ENCODE measurements at places on chromosomes 2 and 18.

DNA sequence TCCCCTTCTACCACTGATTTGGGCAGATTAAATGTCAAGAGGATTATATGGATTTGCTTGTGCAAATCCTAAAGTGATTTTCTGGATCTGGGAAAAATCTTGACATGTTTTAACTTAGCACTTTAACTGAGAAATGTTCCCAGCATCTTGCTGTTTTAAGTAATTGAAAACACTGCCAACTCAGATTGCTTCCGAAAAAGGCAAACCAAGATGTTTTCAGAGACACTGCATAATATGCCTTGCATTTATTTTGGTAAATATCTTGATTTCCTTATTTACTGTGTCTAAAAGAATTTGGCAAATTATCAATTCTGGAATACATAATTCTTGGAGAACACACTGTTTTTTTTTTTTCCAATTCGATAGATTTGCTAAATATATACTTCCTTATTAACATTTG, 385.0 kb upstream of the FAM98A start:
- no peak for DNase-seq

DNA sequence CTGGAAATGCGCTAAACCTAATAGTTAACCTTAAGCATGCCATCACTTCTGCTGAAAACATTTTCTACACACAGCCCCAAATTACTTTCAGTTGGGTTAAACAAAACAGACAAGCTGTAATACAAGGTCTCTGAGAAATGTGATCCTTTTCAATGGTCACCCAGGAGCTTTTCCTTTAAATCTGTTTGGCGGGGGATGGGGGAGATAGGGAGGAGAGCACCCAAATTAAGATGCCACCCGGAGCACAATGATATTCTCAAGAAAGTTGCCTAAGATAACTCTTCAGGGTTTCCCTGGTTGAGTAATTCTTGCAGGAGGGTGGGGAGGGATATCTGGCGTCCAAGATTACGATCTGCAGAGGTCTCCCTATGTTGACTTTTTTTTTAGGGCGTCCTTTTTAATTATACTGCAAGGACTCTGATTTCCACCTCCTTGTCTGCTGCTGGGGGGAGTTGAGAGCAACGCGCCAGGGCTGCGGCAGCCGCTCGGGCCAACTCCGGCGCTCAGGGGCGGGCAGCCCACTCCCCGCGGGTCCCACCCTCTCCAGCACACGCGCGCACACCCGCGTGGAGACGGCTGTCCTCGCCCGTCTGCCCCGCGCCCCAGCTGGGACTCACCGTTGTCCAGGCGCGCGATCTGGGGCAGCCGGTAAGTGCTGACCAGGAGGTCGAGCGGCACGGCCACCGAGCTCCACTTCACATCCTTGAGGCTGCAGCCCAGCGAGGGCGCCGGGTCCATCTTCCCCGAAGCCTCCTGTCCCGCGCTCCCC, 807 bp downstream of the GAREM1 start:
- DNase-seq = no peak

GRCh38 chr2:127014630-127015029, 92.3 kb downstream of the BIN1 start:
- DNase-seq = no peak

- DNase-seq = no peak
These were observed 65.1 kb downstream of the TMEM182 start for GRCh38 chr2:102826904-102827303.

DNA sequence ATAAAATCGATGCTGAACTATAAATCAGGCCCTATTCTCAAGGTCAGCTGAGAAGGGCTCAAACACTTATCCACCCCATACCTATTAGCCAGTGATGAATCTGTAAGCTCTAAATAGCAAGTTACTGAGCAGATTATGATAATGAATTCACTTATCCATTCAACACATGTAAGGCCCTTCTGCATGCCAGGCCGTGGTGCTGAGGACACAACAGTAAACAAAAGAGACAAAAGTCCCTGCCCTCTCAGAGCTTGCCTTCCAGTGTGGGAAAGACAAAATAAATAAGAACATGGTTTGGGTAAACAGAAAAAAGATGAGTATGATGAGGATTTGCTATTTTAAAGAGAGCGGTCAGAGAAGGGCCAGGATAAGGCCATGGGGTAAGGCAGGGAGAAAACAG, 11.7 kb downstream of the TTC32 start:
- DNase-seq = no peak

- no peak for DNase-seq
These were observed 360.3 kb downstream of the CLIP4 start for GRCh38 chr2:29475499-29475898.

GRCh38 chr2:10909050-10909995, 2.4 kb upstream of the KCNF1 start:
- no peak for DNase-seq

DNA sequence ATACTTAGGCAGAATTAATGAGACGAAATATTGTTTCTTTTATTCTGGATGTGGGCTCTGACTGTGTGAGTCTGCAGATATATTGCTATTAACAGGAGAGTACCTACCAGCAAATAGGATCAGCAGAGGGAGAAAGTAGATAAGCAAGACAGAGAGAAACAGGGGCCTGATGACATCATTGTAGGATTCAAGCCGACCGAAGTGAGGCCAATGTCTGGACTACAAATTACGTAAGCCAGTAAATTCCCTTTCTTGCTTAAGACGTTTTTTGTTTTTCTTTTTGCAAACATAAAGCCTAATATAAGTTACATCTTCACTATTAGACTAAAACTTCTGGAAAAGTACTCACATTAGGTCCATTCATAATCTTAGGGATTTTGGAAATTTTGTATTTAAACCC, 21.4 kb upstream of the PTPRM start:
- no peak for DNase-seq

DNA sequence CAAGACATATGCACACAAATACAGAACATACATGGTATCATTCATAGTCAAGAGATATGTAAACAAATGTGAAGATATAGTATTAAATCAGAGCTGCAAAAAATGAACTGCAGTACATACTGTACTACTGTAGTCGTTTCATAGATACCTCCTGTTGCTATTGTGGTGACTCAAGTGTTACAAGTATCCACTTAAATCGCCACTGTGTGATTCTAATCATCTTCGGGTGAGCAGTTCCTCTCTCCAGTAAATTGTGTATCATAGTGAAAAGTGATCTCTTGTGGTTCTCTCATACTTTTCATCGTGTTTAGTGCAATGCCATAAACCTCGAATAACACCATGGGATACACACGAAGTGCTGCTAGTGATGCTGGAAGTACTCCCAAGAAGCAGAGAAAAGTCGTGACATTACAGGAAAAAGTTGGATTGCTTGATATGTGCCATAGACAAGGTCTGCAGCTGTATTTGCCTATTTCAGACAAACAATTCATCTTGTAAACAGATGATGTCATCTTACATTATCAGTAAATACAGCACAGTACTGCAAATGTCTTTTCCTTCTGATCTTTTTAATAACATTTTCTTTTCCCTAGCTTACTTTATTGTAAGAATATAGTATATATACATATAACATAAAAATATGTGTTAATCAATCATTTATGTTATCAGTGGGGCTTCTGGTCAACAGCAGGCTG, 222.2 kb downstream of the BCL11A start:
- no peak for DNase-seq

DNA sequence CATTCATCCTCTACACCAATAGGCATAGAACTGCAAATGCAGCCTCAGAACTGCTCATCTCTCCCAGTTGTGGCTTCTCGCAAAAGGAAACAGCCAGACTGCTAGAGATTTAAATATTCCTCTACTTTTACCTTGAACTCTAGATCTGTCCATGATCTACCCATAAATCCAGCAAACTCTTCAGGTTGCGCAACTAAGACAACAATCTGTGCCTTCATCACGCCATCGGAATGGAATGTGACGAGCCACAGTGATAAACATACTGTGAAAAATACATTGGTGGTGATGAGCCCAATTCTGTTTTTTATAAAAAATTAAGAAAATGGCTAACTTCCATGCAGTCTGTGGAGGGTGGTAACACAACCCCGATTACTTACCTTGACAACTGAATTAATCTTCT, 626.7 kb downstream of the LRRTM4 start:
- no peak for DNase-seq

- no peak for DNase-seq
These were observed 23.4 kb upstream of the RPL31 start for GRCh38 chr2:100978582-100979191.

DNA sequence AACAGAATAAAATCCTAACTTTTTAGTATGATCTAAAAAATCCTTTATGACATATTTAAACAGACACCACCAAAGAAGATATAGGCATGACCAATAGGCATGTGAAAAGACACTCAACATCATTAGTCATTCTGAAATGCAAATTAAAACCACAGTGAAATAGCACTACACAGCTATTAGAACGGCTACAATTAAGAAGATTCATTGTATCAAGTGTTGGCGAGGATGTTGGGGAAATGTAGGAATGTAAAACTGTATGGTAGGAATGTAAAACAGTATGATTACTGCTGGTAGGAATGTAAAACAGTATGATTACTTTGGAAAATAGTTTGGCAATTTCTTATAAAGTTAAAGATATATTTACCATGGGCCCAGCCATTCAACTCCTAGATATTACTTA, 253.3 kb upstream of the TCF4 start:
- DNase-seq = no peak

GRCh38 chr18:27609221-27609620, 424.1 kb upstream of the CHST9 start:
- no peak for DNase-seq

- DNase-seq = peak; percentile 3
These were observed 182.7 kb downstream of the RPIA start for GRCh38 chr2:88874063-88874657.

DNA sequence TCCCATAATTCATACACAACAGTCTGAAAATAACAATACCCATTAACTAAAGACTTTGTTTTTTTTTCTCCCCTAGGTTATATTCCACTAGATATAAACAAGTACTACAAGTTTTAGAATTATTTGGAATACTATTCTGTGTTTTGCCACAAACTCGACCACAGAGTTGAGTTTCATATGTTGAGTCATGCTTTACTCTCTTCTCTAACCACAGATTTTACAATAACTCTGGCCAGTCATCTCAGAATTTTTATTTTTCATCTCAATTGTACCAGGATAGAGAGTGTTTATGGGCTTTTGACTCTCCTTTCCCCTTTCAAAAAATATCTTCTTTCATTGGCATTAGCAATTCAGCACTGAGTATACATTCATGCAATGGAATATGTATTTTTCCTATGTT, 348.7 kb upstream of the GALNT5 start:
- no peak for DNase-seq

DNA sequence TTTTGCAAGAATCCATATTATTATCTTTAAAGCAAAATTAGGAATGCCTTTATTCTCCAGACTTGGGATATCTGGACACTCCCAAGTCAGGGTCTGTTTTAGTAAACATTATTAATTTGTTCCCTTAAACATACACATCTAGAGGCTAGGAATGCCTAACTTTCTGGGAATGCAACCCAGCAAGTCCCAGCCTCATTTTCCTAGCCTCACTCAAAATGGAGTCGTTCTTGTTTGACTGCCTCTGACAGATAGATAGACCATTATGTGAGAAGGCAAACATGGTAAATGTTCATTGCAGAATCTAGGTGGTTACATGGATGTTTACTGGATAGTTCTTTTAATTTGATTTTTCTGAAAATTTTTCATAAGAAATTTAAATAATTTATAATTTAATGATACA, 270.1 kb upstream of the STON1 start:
- no peak for DNase-seq

DNA sequence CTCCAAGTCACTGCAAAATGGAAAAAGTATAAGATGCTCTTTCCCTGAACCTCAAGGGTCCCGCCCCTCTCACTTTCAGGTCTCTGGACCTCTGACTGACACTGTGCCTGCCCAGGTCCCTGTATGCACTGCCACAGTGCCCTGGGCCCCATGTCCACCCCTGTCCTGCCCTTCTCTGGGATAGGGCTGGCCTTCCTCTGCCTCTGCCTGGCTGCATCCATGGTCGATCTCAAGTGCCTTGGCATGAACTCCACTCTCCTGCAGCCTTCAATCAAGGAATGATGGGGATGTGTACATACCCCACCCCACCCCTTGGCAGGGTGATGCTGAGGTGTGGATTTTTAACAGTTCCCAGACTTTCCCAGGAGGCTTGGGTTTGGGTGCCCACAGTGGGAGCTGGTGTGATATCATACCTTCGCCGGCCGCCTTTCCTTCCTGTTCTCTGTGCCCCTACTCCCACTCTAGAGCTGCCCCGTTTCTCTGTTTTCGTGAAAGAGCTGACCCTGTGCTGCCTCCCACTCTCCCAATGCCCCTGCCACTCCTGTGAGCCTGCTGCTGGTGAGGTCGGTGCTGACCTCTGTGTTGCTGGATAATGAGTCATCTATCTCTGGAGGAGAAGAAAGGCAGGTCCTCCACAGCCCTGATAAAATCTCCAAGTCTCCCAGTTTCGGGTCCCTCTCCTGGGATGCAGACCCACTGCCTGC, 18.9 kb downstream of the PTPN18 start:
- DNase-seq = no peak

DNA sequence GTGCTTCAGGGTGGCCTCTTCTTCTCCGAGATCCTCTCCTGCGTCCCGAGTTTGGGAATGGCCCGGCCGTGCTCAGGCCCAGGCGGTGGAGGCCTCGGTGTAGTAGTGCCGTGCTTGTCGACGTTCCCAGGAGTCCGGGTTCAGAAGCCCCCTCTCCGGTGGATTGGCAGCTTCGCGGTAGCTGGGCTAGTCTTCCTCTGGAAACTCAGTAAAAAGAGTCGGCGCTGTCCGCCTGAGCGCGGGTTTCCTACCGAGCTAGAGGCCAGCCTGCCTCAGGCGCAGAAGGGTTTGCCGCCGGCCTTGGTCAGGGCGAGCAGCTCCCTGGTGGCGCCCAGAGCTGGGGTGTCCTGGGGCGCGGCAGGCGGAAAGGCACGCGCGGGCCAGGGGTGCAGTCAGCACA, 3.2 kb downstream of the RALBP1 start:
- no peak for DNase-seq

DNA sequence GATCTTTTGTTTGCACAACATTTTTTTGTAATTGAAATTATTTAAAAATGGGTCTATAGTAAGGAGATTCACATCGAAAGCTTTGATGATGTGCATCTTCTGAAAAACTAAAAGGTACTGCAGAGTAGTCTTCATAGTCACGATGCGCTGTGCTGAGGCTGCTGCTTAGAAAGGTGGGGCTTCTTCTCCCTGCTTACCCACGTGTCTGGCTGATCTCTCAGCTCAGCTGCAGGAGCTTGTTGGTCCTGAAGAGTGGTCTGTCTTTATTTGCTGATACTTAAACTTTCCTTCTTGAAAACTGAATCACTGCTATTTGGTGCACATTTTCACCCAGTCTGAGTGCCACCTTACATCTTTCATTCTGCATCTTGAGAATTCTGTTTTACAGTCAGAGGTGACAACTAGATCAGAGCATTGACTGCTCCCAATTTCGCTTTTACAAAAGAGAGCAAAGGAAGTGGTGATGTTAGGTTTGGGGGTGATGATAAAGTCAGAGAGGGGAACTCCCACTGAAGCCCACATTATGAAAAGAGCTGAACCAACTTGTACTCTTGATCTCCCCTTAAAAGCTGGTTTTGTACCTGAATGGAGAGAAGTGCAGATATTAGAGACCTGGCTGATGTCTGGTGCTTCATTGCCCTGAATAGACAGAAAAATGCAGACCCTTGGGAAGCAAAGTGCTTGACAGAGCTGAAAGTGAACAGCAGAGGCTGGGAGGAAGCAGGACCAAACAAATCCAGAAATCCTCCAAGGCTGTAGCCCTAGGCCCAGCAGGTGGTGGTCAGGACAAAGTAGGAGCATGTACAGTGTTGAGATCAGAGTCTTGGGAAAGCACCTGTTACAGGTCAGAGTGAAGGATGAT, 984.5 kb downstream of the TSN start:
- DNase-seq = no peak
